ENCODE measurements at places on chromosomes 6 and 20.
A peak's percentile ranks its signal among the peaks of the same experiment; 100 is the strongest.

- DNase-seq: no peak
Observed at GRCh38 chr6:143055213-143055612, 5.5 kb upstream of the AIG1 start.

GRCh38 chr20:10282979-10283456 lies 64.4 kb downstream of the SNAP25 start:
- DNase-seq: no peak

GRCh38 chr6:87279196-87279595 lies 43.2 kb upstream of the SMIM8 start:
- DNase-seq: no peak

DNA sequence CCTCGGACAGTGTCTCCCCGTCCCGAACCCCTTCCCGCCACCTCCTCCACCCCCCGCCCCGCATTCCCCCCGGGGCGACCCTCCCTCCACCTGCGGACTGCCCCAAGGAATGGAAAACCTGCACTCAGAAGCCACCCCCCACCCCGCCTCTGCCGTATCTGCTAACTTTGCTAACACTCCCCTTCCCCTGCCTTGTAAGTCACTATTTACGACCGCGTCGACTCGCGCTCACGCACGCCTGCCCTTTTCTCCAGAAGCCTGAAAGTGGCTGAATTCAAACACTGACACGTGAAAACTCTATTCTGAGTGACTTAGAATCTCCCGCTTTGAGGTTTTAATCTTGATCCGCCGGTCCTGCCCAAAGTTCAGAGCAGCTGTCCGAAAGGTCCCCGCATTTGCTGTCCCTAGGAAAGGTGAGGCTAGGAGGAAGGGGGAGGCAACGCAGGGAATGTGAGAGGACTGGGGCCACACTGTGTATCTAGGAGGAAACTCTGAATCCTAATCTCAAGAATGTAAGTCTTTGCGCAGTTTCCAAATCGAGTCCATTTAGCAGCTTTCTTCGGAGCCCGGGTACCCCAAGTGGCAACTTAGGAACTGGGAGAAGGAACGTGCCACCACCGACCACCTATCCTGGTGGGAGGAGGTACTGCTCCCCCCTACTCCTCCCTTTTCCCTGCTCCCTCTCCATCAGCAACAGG lies 9.3 kb upstream of the POU3F2 start:
- DNase-seq: no peak

GRCh38 chr6:12051861-12052368 lies 39.8 kb downstream of the HIVEP1 start:
- peak; percentile 47 for DNase-seq

GRCh38 chr6:6397842-6398241 lies 77.4 kb upstream of the F13A1 start:
- no peak for DNase-seq

- DNase-seq: no peak
Observed at GRCh38 chr6:119215885-119216590, 133.5 kb downstream of the MAN1A1 start.

DNA sequence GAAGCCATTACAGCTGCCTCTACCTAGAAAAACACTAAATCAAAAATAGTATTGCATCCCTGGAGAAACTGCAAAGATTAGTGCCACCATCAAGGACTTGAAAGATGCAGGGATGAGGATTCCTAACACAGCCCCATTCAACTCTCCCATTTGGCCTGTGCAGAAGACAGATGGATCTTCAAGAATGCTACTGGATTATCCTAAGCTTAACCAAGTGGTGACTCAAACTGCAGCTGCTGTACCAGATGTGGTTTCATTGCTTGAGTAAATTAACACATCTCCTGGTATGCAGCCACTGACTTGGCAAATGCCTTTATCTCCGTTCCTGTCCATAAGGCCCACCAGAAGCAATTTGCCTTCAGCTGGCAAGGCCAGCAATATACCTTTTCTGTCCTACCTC lies 117.4 kb downstream of the TBC1D32 start:
- DNase-seq: no peak

DNA sequence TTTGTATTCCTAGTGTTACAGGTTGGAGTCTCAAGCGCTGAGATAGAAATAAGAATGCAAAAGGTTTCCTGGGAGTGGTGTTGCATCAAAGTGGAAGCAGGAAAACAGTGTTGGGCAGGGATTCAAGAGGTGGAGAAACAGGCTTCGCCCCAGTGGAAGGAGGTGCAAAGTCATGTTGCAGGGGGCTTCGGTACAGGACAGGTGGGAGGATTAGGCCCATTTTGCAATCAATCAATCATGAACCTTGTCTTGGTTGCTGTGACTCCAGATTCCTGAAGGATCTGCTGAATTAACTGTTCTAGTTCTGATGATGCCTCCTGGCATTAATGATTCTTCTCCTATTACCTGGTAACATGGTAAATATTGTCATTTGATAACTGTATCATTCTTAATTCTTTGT lies 22.4 kb upstream of the FAM217A start:
- DNase-seq: no peak

DNA sequence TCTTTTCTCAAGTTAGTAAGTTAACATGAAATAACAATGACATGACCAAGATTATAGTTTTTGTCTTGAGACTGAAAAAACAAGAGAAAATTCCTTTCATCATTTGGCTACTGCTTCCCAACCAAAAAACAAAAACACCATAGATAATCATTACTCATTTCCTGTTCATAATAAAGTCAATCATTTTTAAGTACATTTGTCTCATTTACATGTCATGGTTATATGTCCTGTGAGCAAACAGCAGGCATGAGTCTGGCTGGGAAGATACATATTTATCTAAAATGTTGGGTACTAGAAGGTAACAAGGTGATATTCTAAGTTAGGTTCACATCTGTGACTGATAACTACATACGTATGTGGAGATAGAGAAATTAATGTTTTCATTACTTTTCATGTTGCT lies 180.5 kb downstream of the ISM1 start:
- DNase-seq: no peak

GRCh38 chr20:63461104-63461763 lies 11.2 kb downstream of the KCNQ2 start:
- no peak for DNase-seq

GRCh38 chr6:113112086-113112485 lies 745.1 kb upstream of the MARCKS start:
- no peak for DNase-seq

- no peak for DNase-seq
Observed at GRCh38 chr6:11970114-11970513, 42.0 kb upstream of the HIVEP1 start.

DNA sequence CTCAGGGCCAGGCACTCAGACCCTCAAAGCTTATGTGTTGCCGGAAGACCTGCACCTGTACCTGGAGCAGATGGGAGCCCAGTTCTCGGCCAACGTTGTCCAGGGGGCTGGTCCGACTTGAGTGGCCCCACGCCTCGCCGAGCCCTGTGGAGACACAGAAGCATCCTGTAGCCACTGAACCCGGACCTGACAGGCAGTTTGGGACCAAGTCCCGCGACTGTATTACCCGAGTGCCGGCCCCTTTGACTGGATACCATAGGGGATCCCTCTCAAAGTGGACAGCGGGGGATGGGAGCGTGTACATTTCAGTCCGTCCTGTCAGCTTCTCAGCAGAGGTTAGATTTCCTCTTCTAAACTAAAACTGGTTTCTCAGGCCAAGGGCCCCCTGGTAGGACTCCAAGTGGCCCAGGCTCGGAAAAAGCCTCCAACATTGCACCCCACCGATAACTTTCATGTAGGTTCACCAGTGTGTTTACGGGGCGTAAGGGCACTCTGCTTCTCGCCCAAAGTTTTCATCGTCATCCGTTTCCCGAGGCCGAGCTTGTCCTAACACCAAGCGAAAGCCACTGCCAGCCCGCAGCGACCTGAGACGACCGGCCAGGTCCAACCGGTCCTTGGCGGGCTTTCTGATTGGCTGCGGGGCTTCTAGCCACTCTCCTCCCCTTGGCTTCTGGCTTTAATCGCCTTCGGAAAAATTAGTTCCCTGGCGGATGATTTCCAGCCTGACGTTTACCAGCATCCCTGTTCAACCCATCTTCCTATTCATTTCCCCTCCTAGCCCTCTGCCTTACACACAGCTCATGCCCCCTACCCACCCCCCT lies 10.8 kb downstream of the SIM1 start:
- DNase-seq: no peak

- DNase-seq: no peak
Observed at GRCh38 chr6:110688661-110689268, 126.5 kb downstream of the CDK19 start.

DNA sequence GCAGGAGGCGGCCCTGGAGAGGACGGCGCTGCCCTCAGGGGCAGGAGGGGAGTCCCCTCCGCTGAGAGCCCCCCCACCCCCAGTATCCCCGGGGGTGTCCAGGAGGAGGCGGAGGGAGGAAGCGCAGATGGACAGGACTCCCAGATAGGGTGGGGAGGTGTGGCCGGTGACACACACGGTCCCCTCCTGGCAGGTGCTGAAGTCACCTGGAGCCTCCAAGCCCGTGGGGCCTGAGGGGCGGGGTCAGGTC lies 1.4 kb downstream of the STMN3 start:
- no peak for DNase-seq

DNA sequence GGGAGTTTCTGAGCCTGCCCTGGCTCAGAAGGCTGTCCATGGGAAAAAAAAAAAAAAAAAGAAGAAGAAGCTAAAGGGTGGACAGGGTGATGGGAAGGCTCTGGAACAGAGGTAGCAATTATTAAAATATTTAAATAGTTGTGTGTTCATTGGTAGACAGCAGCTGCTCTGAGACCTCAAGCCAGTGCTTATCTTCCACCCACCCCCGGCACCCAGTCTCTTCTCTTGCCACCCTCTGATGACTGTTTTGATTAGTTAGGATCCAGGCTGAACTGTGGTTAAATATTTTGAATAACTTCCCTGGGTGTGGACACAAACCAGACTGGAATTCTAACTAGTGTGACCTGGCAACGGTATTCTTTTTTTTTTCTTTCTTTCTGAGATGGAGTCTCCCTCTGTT lies 16.9 kb upstream of the SRSF3 start:
- no peak for DNase-seq

DNA sequence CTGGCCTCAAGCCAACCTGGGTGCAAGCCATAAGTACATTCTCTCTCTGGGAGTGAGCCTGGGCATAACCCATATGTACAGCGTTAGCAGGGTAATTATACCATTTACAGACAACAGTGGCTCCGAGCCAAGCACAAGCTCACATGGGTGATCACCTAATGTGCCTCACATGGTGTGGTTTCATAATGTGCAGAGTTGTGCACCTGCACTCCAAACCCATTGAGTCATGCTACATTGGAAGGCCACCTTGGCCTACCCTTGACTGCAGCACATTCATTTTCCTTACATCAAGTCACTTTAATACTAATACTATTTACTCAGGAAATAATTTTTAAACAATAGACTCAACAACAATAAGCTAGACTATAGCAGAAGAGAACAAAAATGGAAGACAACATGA lies 194.5 kb upstream of the PLN start:
- no peak for DNase-seq

DNA sequence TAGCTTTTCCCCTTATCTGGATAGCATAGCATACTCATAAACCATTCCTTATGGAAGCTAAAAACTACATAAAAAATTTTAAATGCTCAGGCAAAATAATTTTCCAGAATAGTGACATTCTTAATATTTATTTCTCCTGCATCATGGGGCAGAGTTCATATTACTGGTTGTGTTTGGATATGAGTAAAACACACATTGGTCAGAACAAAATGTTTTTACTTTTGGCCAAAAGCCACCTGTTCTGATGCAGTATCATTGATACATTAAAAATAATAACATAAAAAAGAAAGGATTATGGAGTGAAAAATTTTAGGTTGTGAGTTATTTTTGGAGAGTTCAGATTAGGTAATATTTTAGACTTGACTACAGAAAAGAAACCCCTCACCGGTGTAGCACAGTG lies 33.6 kb downstream of the TRAM2 start:
- DNase-seq: no peak

DNA sequence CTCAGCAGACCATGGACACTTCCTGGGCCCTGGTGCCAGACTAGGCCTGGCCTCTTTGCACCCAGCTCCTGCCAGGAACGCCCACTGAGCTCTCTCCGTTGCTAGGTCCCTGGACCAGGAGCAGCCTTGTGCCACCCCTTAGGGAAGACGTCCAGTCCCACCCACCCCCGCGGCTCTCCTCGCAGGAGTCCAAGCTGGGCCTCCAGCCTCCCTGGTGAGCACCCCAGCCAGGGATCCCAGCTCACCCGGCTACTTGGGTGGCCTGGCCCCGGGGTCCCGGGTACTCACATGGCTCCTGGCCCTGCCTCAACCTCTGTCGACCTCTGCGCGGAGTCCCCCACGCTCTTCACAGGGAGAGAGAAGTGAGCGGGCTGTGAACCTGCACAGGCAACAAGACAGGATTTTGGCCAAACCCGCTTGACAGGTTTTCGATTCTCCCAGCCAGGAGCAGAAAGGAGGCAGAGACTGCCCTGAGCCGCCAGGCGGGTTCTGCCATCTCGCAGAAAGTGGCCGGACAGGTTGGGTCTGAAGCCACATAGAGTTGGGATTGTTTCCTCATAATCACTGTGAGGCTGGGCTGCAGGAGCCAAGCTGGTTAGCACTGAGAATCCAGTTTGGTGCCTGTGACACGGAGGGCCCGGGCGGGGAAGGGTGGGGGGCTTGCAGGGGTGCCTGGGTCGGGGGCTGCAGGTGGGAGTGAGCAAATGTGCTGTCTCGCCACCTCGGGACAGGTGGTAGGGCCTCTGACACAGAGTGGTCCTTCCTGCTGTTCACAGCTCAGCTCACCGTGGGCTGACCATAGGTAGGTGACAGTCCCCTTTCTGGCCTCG lies at the start of gene RBBP8NL:
Gene RBBP8NL (minus strand): TSS at position 368 of the 830 bp plus-strand sequence. CDS start 7,892 bp downstream, outside the sequence.
- no peak for DNase-seq

GRCh38 chr6:3946778-3947177 lies 97.6 kb downstream of the FAM50B start:
- no peak for DNase-seq

DNA sequence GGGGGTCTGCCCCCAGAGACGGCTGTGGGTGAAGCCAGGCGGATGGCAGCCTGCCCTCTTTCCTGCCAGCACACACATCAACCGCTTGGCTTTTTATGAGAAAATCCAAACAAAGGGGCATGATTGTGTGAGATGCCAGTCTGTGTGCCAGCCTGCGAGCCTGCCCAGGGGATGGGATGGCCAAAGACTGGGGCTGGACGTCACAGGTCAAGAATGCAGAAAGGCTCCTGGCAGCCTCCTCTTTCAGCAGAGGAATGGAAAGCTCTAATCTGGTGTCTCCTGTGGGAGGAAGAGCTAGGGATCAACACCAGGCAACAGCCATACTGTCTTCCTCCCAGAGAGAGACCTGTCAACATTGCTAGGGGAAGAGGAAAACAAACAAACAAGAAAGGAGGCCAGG lies 15.8 kb downstream of the TUBB2B start:
- no peak for DNase-seq

- no peak for DNase-seq
Observed at GRCh38 chr20:33843050-33843449, 31.9 kb downstream of the CHMP4B start.

GRCh38 chr6:16512544-16513290 lies 248.5 kb downstream of the ATXN1 start:
- DNase-seq: no peak

DNA sequence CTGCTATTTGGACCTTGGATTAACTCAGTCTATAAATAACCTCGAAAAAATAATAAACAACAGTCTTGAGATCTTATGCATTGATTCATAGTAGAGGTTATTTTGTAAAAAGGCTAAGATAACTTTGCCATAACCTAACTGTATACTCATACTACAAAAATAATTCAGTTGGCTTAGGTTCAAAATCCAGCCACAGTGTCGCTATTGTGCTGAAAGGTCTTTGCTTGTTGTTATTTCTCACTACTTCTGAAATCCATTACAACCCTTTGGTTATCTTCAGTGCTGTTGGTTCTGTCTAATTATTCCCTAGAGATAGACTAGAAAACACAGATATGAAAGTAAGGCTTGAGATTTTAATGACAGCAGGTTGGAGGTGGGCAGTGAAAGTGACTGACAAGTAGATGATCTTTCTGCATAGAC lies 74.4 kb downstream of the MKKS start:
- no peak for DNase-seq
